Activated T-helper 1 cell treated with anti-CD3 and anti-CD28 coated beads, Interleukin-12 subunit alpha, Interleukin-12 subunit beta, Interleukin-2, Interleukin-4 antibody, amounts not matched to agents 30 ng/mL and 10 ng/mL and 1 ng/mL, durations not matched to agents 14 hours and 24 hours and 36 hours (primary cell): ENCODE measurements at places on chromosomes 5 and 9. TPM values are rescaled to one million over a fixed set of nuclear protein-coding genes. Genes with fewer than 3 reads are reported as not detected.

DNA sequence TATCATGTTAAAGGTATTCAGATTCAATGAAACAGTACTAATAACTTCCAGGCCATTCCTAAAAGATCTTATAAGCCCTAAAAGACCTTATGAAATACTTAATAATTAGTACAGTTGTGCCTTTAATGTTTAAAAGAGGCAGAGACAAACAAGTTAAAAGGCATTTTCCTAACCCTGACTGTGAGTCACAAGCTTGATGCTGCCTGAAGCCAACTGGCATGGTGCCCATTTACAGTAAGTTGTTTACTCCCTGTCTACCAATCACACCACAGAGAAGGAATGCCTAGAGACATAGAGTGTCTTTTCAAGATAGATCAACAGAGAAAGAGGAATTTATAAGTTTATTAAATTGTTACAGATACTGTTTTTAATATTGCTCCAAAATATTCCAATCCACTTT, 47.8 kb downstream of the NR3C1 start:
- no peak for DNase-seq
- H3K36me3 ChIP-seq, result peaks cover 21% of the 10 kb centered on the region
- H3K4me1 ChIP-seq, result peaks cover 34% of the 10 kb centered on the region
- no peak overlapping the region for H3K4me3 ChIP-seq
- H3K27ac ChIP-seq, result no peak overlapping the region
- H3K27me3 ChIP-seq, result no peaks in the 10 kb centered on the region

- H3K27ac ChIP-seq, result no peak overlapping the region
- H3K4me1 ChIP-seq, result peaks cover 3% of the 10 kb centered on the region
- H3K27me3 ChIP-seq, result no peaks in the 10 kb centered on the region
- DNase-seq, result no peak
- no peak overlapping the region for H3K4me3 ChIP-seq
Observed at GRCh38 chr9:3893519-3893918, 367.7 kb upstream of the RFX3 start.

DNA sequence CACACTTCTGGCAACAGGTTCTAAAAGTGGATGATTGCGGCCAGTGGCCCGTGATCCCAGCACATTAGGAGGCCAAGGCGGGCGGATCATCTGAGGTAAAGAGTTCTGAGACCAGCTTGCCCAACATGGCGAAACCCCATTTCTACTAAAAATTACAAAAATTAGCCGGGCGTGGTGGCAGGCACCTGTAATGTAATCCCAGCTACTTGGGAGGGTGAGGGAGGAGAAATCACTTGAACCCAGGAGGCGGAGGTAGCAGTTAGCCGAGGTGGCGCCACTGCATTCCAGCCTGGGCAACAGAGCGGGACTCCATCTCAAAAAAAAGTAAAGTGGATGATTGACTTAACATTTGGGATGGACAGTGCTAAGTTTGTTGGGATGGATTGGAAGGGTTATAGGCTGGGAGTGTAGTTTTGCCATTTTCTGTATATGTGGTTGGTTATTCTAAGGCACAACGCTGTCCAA, 3.4 kb downstream of the MATR3 start:
- H3K27ac ChIP-seq, result no peak overlapping the region
- no peak for DNase-seq
- H3K4me1 ChIP-seq, result peaks cover 62% of the 10 kb centered on the region
- H3K36me3 ChIP-seq, result peaks cover 24% of the 10 kb centered on the region

GRCh38 chr9:97284798-97285197, 22.7 kb upstream of the CCDC180 start:
- no peak overlapping the region for H3K4me3 ChIP-seq
- no peak for DNase-seq
- H3K27ac ChIP-seq, result no peak overlapping the region
- H3K27me3 ChIP-seq, result no peaks in the 10 kb centered on the region
- H3K4me1 ChIP-seq, result no peaks in the 10 kb centered on the region
- H3K36me3 ChIP-seq, result peaks cover 10% of the 10 kb centered on the region

DNA sequence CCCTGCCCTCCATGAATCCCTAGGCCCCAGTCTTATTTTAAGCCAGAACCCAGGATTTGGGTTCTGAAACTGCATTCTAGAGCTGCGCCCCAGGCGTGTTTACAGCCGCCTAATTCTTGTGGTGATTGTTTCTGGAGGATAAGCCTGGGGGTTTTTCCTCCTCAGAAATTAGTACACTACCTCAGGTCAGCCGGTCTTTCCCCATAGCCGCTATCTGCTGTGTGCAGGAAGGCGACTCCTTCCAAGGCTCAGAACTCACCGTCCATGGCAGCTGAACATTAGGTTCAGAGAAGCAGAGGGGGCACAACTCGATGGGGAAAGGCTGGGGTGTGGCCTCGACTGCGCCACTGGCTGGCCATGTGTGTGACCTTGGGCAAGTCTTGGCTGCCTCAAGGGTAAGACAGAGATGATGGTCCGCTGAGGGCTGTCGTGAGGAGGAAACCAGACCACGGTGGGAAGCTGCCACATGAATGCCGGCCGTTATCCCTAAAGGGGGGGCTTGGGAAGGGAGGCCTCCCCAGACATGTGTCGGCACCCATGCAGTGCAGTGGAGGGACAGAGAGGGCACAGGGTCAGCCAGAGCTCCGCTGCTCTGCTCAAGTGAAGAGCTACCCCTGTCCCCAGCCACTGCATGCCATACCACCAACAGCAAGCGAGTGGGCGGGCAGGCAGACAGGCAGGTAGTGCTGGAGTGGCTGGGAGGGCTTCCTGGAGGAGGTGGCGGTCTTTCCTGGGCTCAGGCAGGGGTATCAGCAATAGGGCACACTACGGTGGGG, 28.9 kb downstream of the SHB start:
- H3K36me3 ChIP-seq, result no peaks in the 10 kb centered on the region
- no peak overlapping the region for H3K27ac ChIP-seq
- H3K4me1 ChIP-seq, result no peaks in the 10 kb centered on the region
- no peak overlapping the region for H3K4me3 ChIP-seq
- no peak for DNase-seq
- peaks cover 3% of the 10 kb centered on the region for H3K27me3 ChIP-seq

GRCh38 chr9:33167084-33167971, at the start of gene B4GALT1:
TSS of gene B4GALT1 (minus strand) at chr9:33167336. CDS start at chr9:33167169, 167 bp downstream.
- H3K36me3 ChIP-seq, result peaks cover 20% of the 10 kb centered on the region
- peak; percentile 91 for DNase-seq
- H3K4me1 ChIP-seq, result peaks cover 71% of the 10 kb centered on the region

- H3K36me3 ChIP-seq, result no peaks in the 10 kb centered on the region
- H3K4me3 ChIP-seq, result no peak overlapping the region
- no peak overlapping the region for H3K27ac ChIP-seq
Observed at GRCh38 chr5:135739383-135739981, 95.0 kb upstream of the SLC25A48 start.

LHFPL2 gene
- 0.08 and 0.47 TPM in 2 replicates for total RNA-seq
